Right lobe of liver (tissue), 6 donors: ENCODE measurements at places on chromosomes 7 and 10. TPM values are rescaled to one million over a fixed set of nuclear protein-coding genes. Genes with fewer than 3 reads are reported as not detected.

- no peaks in the 10 kb centered on the region for H3K27me3 ChIP-seq
- no peaks in the 10 kb centered on the region for H3K36me3 ChIP-seq
- no peak overlapping the region for H3K27ac ChIP-seq
- no peaks in the 10 kb centered on the region for H3K4me1 ChIP-seq
- no peak for DNase-seq
- no peak overlapping the region for H3K4me3 ChIP-seq
Observed at GRCh38 chr10:86071145-86071544, 295.4 kb downstream of the GRID1 start.

GRCh38 chr10:24416248-24416647 is 207.3 kb downstream of the KIAA1217 start:
- H3K36me3 ChIP-seq: no peaks in the 10 kb centered on the region
- H3K27me3 ChIP-seq: no peaks in the 10 kb centered on the region
- H3K4me1 ChIP-seq: no peaks in the 10 kb centered on the region
- no peak for DNase-seq
- no peak overlapping the region for H3K27ac ChIP-seq

DNA sequence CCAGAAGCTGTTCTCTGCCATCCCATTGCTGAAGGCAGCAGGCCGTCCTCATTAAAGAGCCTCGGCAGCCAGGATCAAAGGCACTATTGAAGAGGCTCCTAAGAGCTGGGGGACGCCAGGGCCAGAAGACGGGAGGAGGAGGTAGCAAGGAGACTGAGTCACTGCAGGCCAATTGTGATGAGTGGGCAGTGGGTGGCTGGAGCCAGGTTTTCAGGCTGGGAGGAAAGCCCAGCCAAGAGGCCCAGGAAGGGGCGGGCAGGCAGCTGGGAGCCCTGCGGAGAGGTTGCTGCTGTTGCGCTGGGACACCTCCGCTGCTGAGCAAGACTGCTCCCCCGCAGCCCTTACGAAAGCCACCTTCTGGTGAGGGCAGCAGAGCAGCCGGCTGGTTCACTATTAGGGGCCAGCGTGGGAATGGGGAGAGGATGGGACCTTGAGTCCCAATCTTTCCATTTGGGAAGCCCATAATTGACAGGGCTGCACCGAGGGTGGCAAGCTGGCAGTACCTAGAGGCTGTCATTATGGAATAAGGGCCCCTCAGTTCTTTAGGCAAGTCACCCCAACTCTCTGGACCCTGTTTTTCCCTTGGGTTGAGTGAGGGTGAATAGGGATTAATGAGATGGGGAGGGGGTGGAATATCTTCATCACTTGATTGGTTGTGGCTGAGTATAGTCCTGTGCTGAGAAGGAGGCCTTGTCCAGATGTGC is 48.4 kb downstream of the UNC5B start:
- H3K27me3 ChIP-seq: no peaks in the 10 kb centered on the region
- DNase-seq: no peak
- no peaks in the 10 kb centered on the region for H3K36me3 ChIP-seq
- H3K4me1 ChIP-seq: no peaks in the 10 kb centered on the region
- H3K27ac ChIP-seq: no peak overlapping the region
- H3K4me3 ChIP-seq: no peak overlapping the region

DNA sequence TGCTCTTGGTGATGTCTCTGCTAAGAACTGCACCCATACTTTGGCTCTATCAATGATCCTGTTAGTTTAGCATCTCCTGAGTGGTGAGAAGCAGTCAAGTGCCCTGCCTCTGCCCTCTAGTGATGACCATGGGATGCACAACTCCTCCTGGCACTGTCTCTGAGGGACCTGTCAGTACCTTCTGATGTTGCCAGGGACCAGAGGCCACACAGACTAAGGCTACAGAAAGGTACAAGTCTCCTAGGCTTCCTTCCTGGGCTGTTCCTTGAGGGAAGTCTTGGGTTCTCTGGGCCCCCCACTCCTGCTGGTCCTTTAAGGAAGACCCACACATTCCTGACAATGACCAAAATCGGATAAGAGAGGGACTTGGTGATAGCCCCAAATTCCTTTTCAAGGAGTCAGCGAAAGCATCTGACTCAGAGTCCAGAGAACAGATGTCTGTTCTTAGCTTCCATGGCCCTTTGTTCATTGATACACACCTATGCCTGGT is 15.3 kb downstream of the NKX2-3 start:
- H3K4me3 ChIP-seq: no peak overlapping the region
- no peaks in the 10 kb centered on the region for H3K36me3 ChIP-seq
- DNase-seq: no peak
- no peak overlapping the region for H3K27ac ChIP-seq

DNA sequence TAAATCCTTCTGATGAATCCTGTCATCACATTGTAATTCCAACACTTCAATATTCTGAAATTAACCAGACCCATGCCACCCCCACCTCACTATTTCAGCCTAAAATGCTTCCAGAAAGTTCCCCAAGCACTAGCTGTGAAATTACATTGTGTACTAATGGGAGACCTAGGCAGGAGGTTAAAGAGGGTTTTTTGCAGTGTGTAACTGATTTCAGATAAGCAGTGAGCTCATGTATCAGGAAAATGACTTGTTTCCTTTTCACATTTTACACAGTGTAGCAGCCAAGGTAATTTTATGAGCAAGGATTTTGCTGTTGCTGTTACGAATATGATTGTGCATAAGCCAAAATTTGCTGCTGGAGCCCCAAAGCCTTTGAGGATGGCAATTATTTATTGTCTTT is 129.0 kb downstream of the INHBA start:
- H3K27ac ChIP-seq: no peak overlapping the region
- no peaks in the 10 kb centered on the region for H3K27me3 ChIP-seq
- no peaks in the 10 kb centered on the region for H3K36me3 ChIP-seq
- H3K4me3 ChIP-seq: no peak overlapping the region
- DNase-seq: no peak

SGCE gene
- 17.7 TPM for total RNA-seq
